Cortex of kidney (tissue), 1 donor: ENCODE measurements at places on chromosomes 6 and 20.

GRCh38 chr6:18412644-18413043 lies 25.5 kb downstream of the RNF144B start:
- DNase-seq, result no peak

GRCh38 chr6:137964876-137965275 lies 97.8 kb downstream of the TNFAIP3 start:
- no peak for DNase-seq

- no peak for DNase-seq
Measured at GRCh38 chr6:158279615-158280014, 32.6 kb upstream of the TULP4 start.

- no peak for DNase-seq
Measured at GRCh38 chr6:113763876-113764275, 93.3 kb upstream of the MARCKS start.

- no peak for DNase-seq
Measured at GRCh38 chr6:139175389-139175948, 40.6 kb downstream of the HECA start.

GRCh38 chr6:21406316-21406715 lies 187.2 kb upstream of the SOX4 start:
- no peak for DNase-seq

DNA sequence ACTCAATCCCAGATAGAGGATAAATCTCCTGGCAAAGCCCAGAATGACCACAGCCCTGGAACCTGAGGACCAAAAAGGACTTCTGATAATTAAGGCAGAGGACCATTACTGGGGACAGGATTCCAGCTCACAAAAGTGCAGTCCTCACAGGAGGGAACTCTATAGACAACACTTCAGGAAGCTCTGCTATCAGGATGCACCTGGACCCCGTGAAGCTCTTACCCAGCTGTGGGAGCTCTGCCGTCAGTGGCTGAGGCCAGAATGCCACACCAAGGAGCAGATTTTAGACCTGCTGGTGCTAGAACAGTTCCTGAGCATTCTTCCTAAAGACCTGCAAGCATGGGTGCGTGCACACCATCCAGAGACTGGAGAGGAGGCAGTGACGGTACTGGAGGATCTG lies 992 bp downstream of the ZSCAN16 start:
- DNase-seq, result no peak
